ENCODE measurements at places on chromosomes 2 and 18. TPM values are rescaled to one million over a fixed set of nuclear protein-coding genes. Genes with fewer than 3 reads are reported as not detected.

GRCh38 chr2:68483011-68483410 is 15.6 kb downstream of the APLF start:
- DNase-seq, result no peak

DNA sequence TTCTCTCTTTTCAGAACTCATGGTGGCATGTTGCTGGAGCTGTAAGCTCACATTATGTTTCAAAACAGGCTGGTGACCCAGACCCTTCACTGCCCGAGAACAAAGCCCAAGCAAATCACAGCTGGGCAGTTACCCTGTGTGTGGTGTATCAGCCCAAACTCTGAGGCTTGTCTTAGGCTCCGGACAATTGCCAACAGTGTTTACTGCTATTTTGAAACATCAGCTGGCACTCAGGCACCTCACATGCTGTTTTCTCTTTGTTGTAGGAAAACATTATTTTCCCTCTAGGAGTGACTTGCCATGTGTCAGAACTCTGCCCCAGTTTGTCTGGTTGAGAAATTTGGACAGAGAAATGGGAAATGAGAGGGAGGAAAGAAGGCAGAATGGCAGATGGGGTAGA is 237.6 kb upstream of the APCDD1 start:
- no peak for DNase-seq

DNA sequence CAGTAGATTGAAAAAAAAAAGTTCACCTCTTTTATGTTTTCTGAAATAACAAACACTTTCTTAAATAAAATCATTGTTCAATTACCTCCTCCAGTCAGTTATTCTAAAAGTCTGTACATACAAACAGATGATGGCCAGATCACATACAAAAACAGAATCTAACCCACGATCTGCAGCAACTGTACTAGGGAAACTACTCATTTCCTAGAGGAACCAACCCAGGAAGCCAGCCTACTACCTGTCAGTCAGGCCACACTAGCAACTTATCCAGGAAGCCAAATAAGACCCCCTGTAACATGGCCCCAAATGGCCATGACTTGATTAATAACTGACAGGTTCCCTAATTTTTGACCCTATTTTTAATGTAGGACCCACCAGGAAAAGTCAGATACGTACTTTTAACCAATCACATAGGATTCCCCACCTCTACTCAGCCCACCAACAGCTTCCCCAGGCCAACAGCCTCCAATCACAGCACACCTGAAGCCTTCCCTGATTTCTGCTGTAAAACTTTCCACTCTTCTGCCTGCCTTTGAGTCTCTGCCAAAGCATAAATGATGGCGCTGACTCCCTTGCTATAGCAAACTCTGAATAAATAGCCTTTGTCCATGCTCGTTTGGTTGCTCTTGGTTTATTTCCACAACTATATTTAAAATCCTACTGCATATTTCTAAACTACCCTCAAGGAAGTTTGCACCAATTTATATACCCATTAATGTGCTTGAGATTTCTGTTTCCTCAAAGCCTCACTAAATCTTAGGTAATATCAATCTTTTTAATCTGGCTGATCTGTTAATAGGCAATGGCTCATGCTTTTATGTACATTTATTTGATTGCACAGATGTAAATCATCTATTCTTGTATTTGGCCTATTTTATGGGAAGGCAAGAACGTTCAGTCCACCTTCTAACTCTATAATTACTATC is 486.4 kb downstream of the FBXO15 start:
- no peak for DNase-seq

GRCh38 chr2:86025229-86025820 is 80.4 kb downstream of the POLR1A start:
- no peak for DNase-seq

DNA sequence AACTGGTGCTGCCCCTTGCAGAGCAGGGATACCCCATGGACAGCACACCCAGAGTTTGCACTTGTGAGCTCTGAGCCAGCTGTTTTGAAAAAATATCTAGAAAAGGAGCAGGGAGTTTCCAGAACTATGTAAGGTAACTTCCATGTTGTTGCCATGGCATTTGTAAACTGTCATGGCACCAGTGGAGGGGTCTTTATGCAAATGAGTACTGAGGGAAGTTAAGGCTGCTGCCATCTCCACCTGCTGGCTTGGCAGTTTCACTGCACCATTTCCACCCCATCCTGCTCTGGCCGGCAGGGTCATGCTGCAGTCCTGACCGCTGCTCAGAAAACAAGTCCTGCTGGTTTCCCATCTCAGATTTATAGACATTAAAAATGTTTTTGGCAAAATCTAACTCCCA is 52.3 kb upstream of the SNTG2 start:
- DNase-seq, result no peak

GRCh38 chr2:228479014-228479413 is 297.5 kb upstream of the SPHKAP start:
- no peak for DNase-seq

SEMA4C gene
- 20.4 TPM for total RNA-seq

UGGT1 gene
- total RNA-seq, result 120 TPM

PARD3B gene
- total RNA-seq, result 15.9 TPM

All from fibroblast of the aortic adventitia (primary cell).